ENCODE measurements at places on chromosomes 13 and 19.
A peak's percentile ranks its signal among the peaks of the same experiment; 100 is the strongest.

DNA sequence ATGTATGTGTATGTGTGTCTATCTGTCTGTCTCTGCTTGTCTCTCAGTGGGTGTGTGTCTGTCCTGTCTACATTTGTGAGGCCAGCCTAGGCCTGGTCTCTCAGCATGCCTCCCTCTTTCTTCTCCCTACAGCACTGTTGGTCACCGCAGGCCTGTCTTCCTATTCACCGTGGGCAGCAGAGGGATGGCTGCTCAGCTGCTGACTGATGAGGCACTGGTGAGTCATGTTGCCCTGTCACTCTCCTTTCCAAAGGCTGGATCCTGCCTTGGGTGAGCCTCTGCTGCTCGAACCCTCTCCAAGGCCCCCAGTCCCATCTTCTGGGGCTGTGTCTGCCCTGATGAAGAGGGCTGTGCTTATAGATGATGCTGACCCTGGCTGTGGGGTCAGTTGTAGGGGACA is 6.3 kb downstream of the ZNF71 start:
- H3K4me3 ChIP-seq: no peak overlapping the region
- DNase-seq: no peak
- no peak overlapping the region for H3K27ac ChIP-seq
- H3K27me3 ChIP-seq: no peaks in the 10 kb centered on the region
- no peaks in the 10 kb centered on the region for H3K4me1 ChIP-seq
- peaks cover 5% of the 10 kb centered on the region for H3K36me3 ChIP-seq

- H3K36me3 ChIP-seq: no peaks in the 10 kb centered on the region
- H3K27me3 ChIP-seq: no peaks in the 10 kb centered on the region
- no peak overlapping the region for H3K4me3 ChIP-seq
- H3K27ac ChIP-seq: no peak overlapping the region
Measured at GRCh38 chr13:66887088-66887487, 343.0 kb downstream of the PCDH9 start.

- peak overlapping the region; percentile 87 for H3K27ac ChIP-seq
- H3K36me3 ChIP-seq: peaks cover 23% of the 10 kb centered on the region
- H3K4me1 ChIP-seq: no peaks in the 10 kb centered on the region
- no peak for DNase-seq
Measured at GRCh38 chr19:37718304-37718703, 1.3 kb downstream of the ZNF607 start.

- H3K36me3 ChIP-seq: no peaks in the 10 kb centered on the region
- peaks cover 6% of the 10 kb centered on the region for H3K4me1 ChIP-seq
- no peak for DNase-seq
- H3K4me3 ChIP-seq: no peak overlapping the region
- no peak overlapping the region for H3K27ac ChIP-seq
Measured at GRCh38 chr19:7342143-7342542, 6.6 kb upstream of the ARHGEF18 start.

DNA sequence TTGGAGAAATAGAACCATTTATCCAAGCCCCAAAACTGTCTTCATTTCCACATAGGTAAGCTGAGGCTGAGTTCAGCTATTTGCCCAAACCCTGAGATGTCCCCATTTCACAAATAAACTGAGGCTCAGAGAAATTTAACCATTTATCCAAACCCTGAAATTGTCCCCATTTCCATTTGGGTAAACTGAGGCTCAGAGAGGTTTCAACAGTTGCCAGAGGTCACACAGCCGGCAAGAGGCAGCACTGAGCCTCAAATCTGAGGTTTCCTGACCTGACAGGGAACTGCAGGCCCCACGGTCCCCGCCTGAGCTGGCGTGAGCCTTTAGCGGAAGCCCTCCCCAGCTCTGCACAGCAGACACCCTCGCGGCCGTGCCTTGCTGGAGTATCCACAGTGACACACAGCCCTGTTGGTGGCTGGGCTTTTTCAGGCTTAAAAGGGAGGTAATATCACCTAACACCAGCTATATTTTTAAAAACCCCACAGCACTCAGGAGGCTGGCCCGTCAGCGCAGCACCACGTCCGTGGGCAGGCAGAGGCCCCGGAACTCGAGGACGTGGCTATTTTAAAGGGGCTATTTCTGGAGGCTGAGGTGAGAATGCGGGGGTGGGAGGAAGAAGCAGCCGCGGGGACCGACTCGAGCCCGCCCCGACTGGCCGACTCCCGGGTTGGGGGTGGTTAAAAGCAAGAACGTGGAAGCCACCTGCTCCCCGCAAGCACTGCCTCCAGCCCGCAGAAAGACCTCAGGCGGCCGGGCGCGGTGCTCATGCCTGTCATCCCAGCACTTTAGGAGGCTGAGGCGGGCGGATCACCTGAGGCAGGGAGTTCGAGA is 18.5 kb downstream of the PTPRS start:
- H3K36me3 ChIP-seq: no peaks in the 10 kb centered on the region
- H3K27ac ChIP-seq: no peak overlapping the region
- H3K4me3 ChIP-seq: no peak overlapping the region
- no peak for DNase-seq
- no peaks in the 10 kb centered on the region for H3K27me3 ChIP-seq

All from tibial nerve (tissue), 4 donors.